T-helper 2 cell (primary cell): ENCODE measurements at places on chromosomes 11 and 22.

DNA sequence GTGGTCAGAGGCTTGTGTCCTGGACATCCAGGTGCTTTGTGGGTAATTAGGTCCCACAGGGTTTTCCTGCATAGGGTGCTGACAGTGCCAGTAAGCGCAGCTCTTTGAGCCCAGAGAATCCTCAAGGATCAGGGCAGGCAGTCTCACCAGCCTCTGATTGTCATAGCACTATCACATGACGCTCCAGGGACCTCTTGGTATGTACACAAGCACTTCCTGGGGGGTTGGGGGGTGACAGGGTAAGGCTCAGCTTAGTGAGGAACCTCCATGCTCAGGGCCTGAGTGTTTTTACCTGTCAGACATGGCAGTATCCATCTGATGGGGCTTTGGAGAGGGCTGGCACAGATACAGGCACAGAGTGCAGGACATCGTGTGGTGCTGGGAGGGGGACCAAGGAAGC, 27.9 kb upstream of the SUSD2 start:
- no peak for DNase-seq

- no peak for DNase-seq
Observed at GRCh38 chr22:31238057-31238456, 26.0 kb downstream of the LIMK2 start.

DNA sequence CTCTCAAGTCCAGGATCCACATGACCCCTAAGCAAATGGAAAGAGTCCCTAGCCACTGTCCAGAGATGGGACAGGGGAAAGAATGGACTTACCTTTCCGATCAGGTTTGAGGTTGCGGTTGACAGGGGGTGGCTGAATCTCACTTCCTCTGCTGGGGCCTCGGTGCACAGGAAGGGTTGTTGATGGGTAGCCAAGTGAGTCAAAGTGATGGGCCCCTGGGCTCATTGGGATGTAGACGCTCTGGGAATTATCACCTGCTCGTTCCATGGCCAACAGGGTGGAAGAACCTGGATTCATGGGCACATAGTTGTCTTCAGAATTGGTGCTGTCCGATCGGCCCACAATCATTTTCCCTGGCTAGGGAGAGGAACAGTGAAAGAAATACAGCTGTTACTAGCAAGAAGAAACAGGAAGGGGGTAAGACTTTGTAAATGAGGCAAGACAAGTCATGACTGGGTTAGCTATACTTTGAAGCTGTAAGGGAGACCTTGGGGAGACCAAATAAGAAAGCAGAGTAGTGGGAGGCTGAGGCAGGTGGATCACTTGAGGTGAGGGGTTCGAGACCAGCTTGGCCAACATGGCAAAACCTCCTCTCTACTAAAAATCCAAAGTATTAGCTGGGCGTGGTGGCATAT, 34.7 kb downstream of the USP35 start:
- no peak for DNase-seq

- DNase-seq: no peak
Observed at GRCh38 chr22:23524226-23524625, 55.9 kb downstream of the IGLL1 start.

DNA sequence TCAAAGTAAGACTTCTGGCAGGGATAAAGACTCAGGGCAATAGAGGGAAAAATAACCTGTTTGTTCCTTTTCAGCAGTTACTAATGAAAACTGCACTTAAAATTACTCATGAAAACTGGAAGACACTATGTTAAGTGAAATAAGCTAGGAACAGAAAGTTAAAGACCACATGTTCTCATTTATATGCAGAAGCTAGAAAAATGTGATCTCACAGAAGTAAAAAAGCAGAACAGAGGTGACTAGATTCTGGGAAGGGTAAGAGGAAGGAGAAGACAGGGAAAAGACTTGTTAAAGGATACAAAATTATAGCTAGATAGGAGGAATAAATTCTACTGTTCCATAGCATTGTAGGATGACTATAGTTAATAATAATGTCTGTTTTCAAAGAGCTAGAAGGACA, 22.2 kb downstream of the HPS5 start:
- DNase-seq: no peak

DNA sequence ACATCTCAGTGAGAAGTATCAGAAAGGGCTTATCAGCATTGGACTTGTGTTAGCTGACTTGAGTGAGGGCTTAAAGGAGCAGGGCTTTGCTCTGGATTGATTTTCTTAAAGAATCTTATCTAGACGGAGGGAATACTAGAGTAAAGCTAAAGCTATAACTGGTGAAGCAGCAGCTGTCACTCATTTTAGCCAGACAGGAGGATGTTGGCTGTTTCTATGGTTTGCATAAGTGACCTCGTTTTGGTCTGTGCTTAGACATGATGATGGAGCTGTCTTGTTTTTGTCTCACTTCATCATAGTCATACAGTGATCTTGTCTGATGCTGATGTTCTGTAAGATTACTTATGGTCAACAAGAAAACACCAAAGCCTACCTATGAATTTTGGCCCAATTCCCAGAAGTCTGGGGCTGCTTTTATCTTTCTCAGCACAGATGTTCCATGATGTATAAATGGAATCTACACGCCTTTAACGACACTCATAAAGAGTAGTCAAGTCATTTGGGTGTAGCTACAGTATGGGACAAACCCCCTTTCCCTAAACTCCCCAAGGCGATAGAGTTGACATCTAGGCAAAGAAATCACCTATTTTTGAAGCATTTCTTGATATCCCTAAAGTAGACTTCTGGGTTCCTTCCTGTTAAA, 77.5 kb upstream of the UCP3 start:
- DNase-seq: no peak

- DNase-seq: no peak
Observed at GRCh38 chr11:11396301-11397035, 43.4 kb upstream of the CSNK2A3 start.

- DNase-seq: peak; percentile 53
Observed at GRCh38 chr22:50148991-50149721, 21.4 kb upstream of the PANX2 start.

DNA sequence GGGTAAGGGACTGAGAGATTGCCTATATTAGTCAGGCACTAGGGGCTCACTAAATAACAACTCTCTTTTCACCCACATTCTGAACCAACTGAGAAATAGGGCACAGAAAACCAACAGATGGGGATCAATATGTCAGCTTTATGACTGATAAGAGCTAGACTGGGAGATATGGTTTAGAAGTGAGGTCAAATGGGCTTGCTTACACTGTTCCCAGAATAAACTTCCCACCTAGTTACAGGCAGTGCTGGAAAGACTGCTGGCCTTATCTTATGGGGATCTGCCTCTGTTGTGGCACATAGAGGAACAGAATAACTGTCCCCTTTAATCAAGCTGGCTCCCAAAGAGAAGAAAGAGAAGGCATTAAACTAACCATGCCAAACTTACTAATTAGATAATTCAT, 10.6 kb upstream of the RRAS2 start:
- no peak for DNase-seq

GRCh38 chr22:16917144-16918003, 90.6 kb downstream of the GAB4 start:
- peak; percentile 40 for DNase-seq
